SK-N-MC (cell line): ENCODE measurements at places on chromosomes 12 and 14.

- DNase-seq: peak; percentile 40
Measured at GRCh38 chr12:9260931-9261330, 52.7 kb upstream of the PZP start.

- DNase-seq: no peak
Measured at GRCh38 chr12:53330671-53331070, 5.5 kb downstream of the SP7 start.

DNA sequence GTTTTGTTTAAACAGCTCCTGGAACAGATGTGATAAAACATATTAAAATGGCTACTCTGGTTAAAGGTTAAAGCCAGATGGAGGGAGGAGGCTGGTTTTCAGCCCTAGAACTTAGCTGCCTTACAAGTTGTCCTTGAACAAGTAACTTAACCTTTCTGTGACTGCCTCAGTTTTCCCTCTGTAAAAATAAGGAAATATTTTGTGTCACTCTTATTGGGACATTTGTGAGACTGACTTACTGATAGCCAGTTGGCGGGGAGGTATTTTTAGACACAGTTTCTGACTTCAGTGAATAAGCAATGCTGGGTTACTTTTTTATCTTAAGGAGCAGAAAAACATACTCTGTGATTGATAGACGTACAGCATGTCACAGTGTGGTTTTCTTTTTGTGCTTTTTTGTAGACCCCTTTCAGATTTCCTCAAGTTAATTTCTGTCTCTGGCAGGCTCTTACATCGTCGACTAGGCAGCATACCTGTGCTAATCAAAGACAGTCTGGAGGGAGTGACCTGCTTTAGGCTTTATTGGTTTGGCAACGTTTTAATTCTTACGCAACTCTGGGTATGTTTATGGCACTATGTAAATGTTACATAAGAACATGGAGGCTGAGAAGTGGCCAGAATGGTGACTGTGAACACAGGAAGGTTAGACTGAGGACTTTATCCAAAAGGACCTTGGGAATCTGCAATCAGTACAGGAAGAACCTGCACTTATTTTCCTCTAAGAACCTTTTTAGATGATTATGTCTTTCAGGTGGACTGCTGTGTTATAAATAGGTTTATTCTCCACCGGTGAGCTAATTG lies 3.3 kb downstream of the ACVR1B start:
- DNase-seq: no peak

DNA sequence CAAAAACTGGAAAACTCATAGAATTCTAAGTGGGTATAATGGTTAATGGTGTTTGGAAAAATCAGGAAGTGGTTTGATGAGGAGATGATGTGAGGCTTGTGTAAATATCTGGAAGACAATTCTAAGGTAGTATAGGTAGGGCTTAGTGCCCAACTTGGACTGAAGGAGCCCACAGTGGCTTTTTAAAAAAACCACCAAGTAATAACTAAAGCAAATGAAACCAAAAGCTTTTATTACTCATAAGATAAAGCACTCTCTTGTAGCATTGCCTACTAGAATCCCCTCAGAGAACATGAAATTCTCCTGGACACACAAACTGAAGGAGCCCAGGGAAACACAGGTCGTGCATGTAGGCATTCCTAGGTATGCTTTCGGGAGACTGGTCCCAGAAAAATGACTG lies 324.5 kb downstream of the NELL2 start:
- DNase-seq: no peak

DNA sequence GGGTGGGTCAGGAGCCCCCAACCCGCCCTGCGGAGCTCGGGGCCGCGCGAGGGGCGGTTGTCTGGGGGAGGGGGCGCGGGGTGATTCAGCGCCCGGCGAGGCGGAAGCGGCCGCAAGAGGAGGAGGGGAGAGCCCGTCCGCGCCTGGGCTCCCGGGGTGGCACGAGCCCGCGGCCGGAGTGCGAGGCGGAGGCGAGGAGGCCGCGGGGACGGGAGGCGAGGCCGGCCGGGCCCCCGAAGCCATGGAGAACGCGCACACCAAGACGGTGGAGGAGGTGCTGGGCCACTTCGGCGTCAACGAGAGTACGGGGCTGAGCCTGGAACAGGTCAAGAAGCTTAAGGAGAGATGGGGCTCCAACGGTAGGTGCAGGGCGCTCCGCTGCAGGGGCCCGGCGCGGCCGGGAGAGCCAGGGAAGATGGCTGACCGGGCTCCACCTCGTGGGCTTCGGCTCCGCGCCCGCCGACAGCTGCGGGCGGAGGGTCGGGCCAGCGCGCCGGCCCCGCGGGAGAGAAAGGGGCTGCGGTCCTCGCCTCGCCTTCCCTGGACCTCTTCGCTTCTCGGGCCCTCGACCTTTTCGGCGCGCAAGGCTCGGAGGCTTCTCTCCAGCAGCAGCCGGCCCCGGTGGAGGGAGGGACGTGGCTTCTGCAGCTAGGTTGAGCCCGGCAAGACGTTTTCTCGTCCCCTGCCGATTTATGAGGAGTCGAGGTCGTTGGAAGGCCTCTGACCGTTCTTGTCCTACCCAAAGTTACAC lies 677 bp downstream of the ATP2A2 start:
- DNase-seq: no peak

DNA sequence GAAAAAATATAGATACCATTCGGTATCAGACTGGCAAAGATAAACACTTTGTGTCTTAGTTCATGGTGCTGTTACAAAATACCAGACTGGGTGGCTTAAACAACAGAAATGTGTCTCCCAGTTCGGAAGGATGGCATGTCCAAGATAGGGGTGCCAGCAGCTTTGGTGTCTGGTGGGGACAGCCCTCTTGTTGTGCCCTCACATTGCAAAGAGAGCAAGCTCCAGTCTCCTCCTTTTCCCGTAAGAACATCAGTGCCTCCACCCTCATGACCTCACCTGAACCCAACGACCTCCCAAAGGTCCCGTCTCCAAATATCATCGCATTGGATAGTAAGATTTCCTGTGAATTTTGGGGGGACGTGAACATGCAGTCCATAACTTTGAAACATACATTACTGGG lies 12.4 kb downstream of the ZBTB42 start:
- no peak for DNase-seq
